Stimulated activated CD4-positive, alpha-beta T cell treated with anti-CD3 and anti-CD28 coated beads, TNF-alpha, amount 100 ng/mL, for 4 hours (primary cell): ENCODE measurements at places on chromosomes 5 and 9.

GRCh38 chr9:98172604-98173003 is 19.8 kb downstream of the CORO2A start:
- no peak for DNase-seq

GRCh38 chr5:132275367-132276220 is 18.1 kb downstream of the PDLIM4 start:
- DNase-seq, result no peak

DNA sequence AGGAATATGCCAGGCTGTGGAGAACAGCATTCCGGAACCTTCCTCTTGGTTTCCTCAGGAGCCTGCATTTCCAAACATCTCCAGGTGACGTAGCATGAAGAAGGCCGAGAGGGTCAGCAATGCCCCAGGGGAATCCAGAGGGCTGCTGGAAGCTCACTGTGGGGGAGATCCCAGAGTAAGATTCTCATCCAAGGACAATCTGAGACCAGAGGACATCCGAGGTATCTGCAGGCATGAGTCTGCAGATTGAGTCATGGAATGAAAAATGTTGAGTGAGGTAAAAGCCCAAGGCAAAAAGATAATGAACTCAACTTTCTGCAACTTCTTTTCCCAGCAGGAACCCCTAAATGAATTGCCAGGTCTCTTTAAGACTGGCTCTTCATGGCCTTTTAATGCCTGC is 73.5 kb downstream of the KIF4B start:
- DNase-seq, result no peak

GRCh38 chr5:178423431-178423830 is 166.8 kb downstream of the COL23A1 start:
- DNase-seq, result no peak

GRCh38 chr9:88923653-88924288 is 67.5 kb upstream of the S1PR3 start:
- no peak for DNase-seq

DNA sequence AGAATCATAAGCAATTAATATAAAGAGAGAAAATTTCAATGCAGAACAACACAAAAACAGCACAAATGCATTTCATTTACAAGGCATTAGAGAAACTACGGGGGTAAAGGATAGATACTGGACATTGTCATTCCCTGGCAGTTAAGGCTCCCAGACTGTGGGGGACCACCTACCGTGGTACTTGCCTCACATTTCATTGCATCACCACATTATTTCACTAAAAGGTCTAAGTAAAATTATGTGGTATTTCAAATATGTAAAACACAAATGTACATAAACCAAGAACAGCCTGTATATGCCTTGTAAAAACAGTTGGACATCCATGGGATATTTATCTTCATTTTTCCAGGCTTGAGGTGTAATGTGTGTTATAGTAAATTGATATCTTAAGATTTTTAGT is 571.2 kb upstream of the ZNF462 start:
- DNase-seq, result no peak

DNA sequence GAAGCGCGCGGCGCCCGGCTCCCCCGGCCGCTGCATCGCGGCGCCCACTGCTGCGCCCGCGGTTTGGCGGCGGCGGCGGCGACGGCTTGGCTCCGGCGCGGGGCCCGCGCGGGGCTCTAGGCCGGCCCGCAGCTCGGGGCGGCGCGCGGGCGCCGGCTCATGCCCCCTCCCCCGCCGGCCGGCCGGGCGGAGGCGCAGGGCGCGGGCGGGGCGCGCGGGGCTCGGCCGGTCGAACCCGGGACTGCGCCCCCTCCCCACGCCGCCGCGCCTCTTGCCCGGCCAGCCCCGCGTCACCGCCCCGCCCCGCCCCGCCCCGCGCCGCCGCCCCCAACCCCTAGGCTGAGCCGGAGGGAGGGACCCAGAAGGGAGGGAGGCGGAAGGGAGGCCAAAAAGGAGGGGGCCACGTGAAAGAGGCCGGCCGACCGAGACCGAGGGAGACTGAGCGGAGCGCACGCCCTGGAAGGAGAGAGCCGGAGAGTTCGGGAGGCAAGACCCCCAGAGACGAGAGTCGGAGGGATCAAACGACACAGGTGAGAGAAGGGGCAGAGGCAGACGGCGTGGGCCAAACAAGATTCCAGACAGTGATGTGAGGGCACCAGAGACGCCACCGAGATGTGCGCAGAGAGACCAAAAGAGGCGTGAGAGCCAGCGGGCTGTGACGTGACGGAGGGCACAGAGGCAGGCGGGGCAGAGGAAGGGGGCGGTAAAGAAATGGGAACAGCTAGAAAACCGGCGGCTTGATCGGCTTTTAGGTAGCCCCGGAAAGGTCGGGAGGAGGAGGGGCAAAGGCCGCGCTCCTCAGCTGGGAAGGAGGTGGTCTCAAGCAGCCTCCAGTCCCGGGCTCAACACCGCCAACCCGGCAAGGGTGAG is at the start of gene BARX1:
Gene BARX1 (minus strand): TSS at position 245 of the 870 bp plus-strand sequence. CDS start 209 bp downstream, at position 36.
- DNase-seq, result no peak

DNA sequence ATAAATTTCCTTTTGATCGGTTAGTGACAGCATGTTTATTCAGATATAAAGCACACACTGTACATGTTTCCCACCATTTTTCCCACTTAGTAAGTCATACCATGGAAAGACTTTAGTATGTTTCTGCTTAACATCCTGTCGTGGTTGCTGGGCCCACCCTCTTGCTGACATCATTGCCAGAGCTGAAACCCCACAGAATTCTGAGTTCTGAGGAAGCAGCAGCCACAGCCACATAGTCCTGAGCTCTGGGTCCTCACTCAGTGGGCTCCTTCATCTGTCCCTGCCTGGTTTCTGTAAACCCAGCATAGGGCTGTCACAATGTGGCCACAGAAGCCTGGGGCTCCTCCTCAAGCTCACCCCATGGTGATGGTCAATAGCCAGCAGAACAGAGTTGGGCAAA is 441.5 kb downstream of the ENC1 start:
- DNase-seq, result no peak

- no peak for DNase-seq
Measured at GRCh38 chr5:134245101-134245604, 19.3 kb upstream of the PPP2CA start.

- no peak for DNase-seq
Measured at GRCh38 chr5:180070756-180071530, 616 bp downstream of the RNF130 start.

DNA sequence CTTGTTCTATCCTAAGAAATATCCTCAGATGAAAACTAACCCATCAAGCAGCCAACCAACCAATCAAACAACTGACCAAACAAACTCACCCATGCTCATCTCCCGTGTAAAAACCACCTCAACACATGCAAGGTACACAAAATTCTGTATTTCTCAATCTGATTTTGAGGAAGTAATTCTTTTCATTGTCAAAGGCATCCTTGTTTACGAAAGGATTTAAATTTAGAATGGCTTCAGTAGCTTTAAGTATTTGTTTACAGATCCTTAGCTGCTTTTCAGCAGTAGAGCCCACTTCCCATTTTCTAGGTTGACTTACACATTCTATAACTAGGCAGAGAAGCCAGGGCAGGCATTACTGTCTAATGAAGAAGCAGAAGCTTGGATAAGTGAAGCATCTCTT is 78.6 kb downstream of the NTRK2 start:
- DNase-seq, result no peak

- DNase-seq, result no peak
Measured at GRCh38 chr9:73806876-73807275, 655.2 kb downstream of the ANXA1 start.

- no peak for DNase-seq
Measured at GRCh38 chr9:4365055-4365454, 65.2 kb upstream of the GLIS3 start.

DNA sequence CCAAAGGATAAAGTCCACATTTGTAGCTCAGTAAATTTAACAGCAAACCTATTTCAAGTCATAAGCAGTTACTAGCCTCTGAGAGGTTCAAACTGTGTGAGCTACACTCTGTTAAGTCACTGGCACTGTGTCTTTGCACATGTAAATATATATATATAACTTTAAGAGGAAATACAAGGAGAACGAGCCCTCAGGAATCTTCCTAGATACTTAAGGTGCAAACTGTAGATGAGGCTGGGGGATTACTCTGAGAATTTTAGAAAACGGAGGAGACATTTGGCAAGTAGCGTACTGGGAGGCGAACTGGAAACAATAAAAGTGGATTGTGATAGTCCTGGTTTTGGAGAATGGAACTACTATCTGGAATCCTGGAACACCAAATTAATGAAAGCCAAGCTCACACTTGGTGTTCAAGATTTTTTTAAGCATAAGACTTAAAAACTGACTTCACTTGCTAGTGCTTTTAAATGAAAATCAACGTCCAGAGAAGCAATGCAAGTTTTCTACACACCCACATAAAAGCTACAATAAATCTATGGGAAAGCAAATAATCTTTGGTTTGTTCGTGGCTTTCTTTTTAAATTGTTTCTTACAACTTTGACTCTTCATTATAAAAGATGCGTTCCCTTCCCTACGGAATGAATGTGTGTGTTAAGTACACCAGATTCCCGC is 1057.0 kb upstream of the DMAC1 start:
- no peak for DNase-seq

DNA sequence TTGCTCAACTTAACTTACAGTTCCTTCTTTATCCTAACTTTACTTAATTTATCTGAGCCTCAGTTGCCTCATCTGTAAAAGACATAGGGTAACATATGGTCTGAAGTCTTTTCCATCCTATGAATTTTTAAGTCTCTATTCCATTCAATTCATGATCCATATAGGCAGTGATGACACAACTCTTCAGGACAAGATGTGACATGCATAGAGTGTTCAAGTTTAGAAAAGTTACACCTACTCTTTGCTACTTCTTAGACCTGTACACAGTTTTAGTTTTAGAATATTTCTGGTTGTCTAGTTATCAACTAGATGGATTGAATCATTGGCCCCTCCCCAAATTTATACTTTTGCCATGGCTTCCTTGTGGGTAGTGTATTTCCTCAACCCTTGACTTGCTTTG is 50.7 kb upstream of the ELL2 start:
- DNase-seq, result no peak

DNA sequence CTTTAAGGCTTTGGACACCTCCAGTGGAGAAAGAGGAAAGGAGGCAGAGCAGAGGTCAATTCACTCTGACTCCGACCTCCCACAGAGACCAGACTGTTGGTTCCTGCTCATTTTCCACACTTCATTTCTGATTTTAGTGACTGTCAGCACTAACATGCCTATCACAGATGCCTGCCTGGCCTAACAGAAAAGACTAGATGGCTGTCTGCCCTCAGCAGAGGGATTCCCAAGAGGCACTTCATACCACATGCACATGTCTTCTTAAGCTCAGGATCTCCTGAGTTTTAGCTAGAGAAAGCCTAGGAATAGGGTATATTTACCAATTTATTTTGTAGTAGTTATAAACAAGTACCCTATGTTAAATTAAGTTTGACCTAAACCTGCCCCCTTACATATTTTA is 336.0 kb downstream of the ENC1 start:
- DNase-seq, result no peak

DNA sequence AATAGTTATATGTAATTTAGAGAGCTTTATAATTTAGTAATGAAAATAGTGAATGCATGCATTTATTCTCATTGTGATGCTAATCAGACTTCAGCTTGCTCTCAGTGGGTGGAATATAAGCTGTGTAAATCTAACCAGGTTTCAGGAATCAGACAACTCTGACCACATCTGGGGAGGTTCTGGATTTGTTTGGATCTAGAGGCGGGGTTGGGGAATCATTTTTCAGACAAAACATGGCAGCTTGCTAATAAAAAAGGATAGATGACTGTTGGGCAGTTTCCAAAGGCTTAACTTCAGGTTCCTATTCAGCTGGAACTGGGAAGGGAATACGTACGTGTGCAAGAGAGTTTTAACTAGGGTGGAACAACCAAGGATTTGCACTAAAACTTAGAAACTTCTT is 43.2 kb upstream of the MAMDC2 start:
- no peak for DNase-seq

DNA sequence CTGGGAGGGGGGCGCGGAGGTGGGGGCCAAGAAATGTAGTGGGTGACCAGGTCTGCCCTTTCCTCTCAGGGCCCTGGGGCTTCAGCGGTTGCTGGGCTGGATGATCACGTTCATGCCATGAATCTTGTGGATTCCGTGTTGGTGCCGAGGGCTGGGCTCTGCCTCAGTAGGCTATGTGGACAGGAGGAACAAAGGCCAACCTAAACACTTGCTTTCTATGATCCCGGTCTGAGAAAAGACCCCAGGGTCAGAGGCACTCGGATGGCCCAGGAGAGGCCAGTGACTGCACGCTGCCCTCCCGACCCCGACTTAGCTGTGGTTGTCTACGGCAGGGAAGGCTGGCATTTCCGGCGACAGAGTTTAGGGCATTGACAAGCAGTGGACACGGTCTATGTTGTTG is 26.6 kb downstream of the PHF2 start:
- DNase-seq, result no peak

DNA sequence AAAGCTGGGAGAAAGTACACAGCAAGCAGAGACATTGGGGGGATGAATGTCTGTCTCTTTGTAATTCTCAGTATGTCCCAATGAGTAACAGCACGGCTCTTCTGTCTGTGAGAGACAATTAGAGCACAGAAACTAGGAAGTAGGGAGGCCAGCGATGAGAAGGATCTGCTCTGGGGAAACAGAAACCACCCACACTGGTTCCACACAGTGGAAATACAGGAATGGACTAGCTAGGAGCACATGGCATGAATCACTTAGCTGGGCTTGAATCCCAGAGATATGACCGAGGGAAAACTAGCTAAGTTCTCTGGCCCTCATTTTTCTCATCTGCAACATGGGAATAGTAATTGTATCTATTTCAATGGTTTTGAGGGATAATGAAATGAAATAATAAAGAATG is 895.9 kb downstream of the TLE4 start:
- DNase-seq, result no peak

GRCh38 chr9:128595471-128595870 is 43.1 kb downstream of the SPTAN1 start:
- DNase-seq, result no peak

DNA sequence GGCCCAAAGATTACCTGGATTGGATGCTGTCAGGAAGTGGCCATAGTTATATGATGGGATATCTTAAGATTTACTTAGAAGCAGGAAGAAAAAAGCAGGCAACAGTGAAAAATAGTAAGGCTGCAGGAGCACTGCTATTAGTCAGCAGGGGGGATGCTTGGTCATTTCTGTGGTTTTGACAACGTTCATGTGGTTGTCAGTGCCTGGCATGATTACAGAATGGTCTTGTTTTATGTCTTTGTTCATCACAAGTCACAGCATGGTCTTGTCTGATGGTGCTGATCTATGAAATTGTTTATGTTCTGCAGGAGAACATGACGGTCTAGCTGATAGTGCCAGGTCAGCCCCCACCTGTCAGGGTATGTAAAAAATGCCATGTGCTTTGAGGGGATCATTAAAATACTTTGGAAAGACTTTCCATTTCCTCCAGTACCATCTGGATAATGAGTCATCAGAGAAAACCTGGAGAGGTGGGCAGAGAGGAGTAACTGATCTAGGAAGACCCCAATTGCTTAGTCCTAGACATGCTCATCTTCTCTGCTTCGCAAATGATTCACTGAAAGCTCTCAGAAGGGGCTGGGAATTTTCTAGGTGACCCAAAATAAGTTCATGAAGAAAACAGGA is 48.5 kb downstream of the PLGRKT start:
- no peak for DNase-seq

DNA sequence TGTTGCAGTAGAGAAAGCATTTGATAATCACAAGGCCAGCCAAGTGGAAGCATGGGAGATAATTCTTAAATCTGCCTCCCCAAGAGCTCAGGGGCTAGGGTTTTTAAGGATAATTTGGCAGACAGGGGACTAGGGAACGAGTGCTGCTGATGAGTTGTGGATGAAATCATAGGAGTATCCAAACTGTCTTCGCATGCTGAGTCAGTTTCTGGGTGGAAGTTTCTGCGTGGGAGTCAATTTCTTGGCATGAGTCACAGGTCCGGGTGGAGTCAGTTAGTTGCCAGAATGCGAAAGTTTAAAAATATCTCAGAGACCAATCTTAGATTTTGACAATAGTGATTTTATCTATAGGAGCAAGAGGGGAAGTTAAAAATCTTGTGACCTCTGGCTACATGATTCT is 112.6 kb downstream of the TMC1 start:
- no peak for DNase-seq
